Activated T-helper 1 cell treated with anti-CD3 and anti-CD28 coated beads, Interleukin-12 subunit alpha, Interleukin-12 subunit beta, Interleukin-2, Interleukin-4 antibody, amounts not matched to agents 30 ng/mL and 10 ng/mL and 1 ng/mL, durations not matched to agents 14 hours and 24 hours and 36 hours (primary cell): ENCODE measurements at places on chromosomes 6 and 20. TPM values are rescaled to one million over a fixed set of nuclear protein-coding genes. Genes with fewer than 3 reads are reported as not detected.

GRCh38 chr6:33451606-33452005 lies 2.8 kb upstream of the ZBTB9 start:
- no peak for DNase-seq

- no peak for DNase-seq
Observed at GRCh38 chr6:7417684-7418083, 28.1 kb downstream of the RIOK1 start.

DNA sequence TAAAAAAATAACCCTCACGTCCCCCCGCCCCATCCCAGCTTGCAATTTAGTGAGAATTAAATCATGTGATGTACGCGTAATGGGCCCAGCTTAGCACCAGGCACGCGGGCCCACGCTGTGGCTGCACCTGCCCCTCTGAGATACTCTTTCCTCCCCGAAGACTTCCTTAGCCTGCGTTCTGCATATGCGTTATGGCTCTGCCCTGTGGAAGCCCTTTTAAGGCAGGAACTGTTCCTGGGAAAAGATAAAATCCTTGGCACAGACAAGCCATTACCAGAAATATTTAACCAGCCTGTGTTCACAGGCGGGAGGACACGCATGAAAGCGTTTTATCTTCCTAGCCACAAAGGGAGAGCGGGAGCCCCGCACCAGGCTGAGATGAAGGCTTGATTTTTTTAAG lies 311.0 kb downstream of the LRFN2 start:
- no peak for DNase-seq

DNA sequence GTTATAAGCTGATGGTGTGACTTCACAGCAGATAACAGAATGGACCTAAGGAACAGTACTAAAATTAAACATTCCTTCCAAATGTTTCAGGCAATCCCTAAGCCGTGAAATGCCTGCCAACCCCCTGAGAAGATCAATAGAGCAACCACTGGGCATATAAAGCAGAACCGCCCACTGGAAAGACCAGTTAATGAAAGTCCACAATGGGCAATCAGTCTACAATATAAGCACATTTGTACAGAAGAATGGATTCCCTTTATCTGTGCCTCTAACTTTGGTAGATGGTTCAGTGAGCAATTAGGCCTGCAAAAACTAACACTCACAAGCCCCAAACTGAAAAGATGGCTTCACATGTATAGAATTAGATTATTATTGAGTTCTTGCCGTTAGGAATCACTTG lies 286.6 kb downstream of the UBE3D start:
- DNase-seq: no peak

GRCh38 chr6:83432636-83433035 lies 1.8 kb upstream of the ME1 start:
- no peak for DNase-seq

DNA sequence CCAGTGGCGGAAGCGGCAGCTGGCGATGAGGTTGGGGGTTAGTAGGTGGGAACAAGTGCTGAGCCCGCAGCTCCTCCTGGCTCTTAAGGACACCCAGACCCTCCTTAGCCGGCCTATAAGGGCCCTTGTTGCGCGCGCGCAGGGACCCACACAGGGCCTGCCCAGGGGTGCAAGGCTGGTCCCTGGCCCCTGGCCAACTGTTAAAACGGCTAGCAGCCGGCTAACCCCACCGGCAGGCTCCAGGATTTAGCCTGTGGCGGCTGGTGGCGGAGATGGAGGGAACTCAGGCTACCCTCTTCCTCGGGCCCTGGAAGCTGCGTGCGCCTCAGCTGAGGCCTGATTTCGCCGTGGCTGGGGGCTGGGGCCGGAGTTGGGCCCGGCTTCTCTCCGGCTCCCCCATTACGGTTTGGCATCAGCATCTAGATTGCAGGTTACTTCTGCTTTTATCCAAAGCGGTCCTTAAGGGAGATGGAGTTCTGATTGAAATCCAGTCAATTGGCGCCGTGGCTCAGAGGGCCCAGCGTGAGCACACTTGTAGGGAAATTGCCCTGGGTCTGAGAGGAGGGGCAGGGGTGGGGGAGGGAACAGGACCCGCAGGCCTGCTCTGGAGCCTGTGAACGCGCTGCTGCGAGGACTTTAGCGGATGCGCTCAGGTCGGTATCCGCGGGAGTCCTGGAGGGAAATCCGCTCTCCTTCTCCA lies 36.9 kb upstream of the CCDC167 start:
- no peak for DNase-seq

DNA sequence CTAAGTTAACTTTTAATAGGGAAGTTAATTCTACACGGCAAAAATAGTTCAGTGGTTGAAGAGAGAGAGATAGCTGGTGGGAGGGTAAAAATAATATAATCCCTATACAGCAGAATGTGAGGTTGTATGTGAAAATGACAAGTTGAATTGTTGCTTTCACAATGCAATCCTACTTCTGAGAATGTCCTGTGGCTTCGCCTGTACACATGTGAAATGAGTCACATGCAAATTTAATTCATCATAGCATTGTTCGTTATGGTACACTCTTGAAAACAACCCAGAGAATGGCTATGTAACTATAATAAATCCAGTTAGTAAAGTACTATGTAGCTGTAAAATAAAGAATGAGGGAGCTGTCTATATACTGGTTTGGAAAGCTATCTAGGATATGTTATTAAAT lies 46.0 kb upstream of the HINT3 start:
- no peak for DNase-seq

GRCh38 chr6:36660771-36661471 lies 17.6 kb upstream of the CDKN1A start:
- DNase-seq: no peak

DNA sequence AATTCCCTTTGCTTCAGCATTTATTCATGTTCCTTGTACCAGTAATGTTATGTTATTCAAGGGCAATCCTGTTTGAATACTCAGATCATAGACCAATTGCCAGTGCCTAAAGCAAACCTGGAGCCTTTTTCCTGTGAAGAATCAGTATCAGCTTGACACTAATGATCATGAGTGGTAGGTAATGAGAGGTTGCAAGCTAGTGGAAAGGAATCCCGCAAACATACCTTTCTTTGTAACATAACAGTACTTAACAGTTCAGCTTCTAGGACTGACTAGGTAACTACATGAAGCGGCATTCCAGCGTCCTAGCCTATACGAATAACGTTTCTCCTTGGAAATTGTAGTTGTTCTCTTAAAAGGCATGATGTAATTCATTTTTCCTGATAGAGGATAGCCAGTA lies 253.7 kb downstream of the TMEM242 start:
- no peak for DNase-seq

GRCh38 chr6:35160642-35161041 lies 19.5 kb upstream of the TCP11 start:
- DNase-seq: no peak

DNA sequence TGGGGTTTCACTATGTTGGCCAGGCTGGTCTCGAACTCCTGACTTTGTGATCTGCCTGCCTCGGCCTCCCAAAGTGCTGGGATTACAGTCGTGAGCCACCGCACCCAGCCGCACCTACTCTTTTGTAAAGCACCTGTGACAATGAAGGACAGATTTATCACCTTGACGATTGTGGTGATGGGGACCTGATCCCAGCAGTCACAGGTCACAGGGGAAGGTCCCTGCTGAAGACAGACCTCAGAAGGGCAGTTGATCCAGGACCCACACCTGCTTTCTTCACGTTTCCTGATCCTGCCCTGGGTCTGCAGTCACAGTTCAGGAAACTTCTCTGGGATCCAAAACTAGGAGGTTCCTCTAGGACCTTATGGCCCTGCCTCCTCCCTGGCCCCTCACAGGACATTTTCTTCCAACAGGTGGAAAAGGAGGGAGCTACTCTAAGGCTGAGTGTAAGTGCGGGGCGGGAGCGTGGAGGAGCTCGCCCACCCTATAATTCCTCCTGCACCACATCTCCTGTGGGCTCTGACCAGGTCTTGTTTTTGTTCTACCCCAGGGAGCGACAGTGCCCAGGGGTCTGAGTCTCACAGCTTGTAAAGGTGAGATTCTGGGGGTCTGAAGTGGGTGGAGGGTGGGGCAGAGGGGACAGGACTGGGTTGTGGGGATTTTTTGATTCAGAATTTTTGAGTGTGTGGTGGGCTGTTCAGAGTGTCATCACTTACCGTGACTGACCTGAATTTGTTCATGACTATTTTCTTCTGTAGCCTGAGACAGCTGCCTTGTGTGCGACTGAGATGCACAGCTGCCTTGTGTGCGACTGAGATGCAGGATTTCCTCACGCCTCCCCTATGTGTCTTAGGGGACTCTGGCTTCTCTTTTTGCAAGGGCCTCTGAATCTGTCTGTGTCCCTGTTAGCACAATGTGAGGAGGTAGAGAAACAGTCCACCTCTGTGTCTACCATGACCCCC lies 3.0 kb downstream of the HLA-E start:
- no peak for DNase-seq

DNA sequence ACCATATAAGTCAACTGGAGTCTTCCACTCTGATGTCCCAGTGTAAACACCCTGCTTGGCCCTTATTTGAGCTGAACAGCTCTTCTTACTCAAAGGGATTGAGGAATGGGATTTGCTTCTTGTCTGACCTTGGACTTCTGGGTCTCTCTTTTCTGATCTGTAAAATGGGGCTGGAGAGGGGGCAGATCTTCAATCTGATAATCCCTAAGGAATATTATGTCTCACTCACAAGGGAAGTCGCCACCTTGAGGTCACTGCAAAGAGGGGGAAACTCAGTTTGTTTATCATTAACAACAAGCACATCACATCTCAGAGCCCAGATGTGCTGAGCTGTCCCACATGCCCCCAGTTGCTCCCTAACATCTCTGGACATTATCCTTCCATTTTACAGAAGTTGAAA lies 15.1 kb downstream of the KCNS1 start:
- DNase-seq: no peak

GRCh38 chr6:150004101-150004782 lies 21.1 kb downstream of the RAET1L start:
- DNase-seq: peak; percentile 64

GRCh38 chr20:44463466-44463865 lies 12.2 kb upstream of the TTPAL start:
- DNase-seq: no peak

GRCh38 chr6:147075381-147075780 lies 128.8 kb upstream of the STXBP5 start:
- DNase-seq: no peak

DNA sequence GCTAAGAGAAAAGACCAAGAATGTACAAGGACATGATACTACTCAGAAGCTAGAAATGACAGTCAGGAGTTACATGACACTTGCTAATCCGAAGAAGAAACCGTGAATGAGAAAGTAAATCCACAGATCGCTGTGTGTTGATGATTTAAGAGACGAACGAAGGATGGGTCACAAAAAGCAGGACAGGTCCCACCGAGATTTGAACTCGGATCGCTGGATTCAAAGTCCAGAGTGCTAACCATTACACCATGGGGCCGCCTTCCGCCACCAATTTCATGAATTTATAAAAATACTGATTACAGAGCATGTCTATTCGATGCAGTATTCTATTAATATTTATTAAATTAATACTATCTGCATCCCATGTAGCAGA lies 54.0 kb upstream of the BTN3A2 start:
- DNase-seq: no peak

DNA sequence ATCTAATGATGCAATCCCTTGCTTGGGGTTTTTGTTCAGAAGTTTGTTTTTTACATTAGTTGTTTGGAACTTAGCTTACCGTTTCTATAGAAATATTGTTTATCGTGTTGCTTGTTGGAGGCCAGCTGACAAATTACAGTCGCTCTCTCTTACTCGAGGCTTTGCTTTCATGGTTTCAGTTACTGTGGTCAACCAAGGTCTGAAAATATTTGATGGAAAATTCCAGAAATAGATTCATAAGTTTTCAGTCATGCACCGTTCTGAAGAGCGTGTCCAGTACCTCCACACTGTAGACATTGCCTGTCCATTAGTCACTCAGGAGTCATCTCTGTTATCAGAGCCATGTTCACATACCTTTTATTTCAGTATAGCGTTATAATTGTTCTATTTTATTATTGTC lies 47.9 kb downstream of the DEK start:
- DNase-seq: no peak

- DNase-seq: no peak
Observed at GRCh38 chr20:60009318-60009717, 51.1 kb downstream of the CDH26 start.

- no peak for DNase-seq
Observed at GRCh38 chr20:63121246-63121645, 94.7 kb downstream of the YTHDF1 start.

ULBP2 gene
- 0.32 and 0.65 TPM in 2 replicates for total RNA-seq

PI3 gene
- not detected in 2 replicates for total RNA-seq

PAX1 gene
- total RNA-seq: not detected in 2 replicates

ESR1 gene
- total RNA-seq: 0.34 and 0.78 TPM in 2 replicates

GPX5 gene
- total RNA-seq: not detected in 2 replicates

SLC22A7 gene
- total RNA-seq: not detected in 2 replicates

TMEM217 gene
- 7.7 and 9.9 TPM in 2 replicates for total RNA-seq

TXNDC5 gene
- total RNA-seq: 119 and 121 TPM in 2 replicates

HDGFL1 gene
- total RNA-seq: not detected in 2 replicates

OTOR gene
- not detected in 2 replicates for total RNA-seq

GJA10 gene
- not detected in 2 replicates for total RNA-seq

EYS gene
- not detected in 2 replicates for total RNA-seq
